Left kidney (tissue), 8 donors: ENCODE measurements at places on chromosomes 13 and 19. TPM values are rescaled to one million over a fixed set of nuclear protein-coding genes. Genes with fewer than 3 reads are reported as not detected.

- DNase-seq = no peak
Measured at GRCh38 chr13:110036060-110036459, 249.7 kb upstream of the IRS2 start.

DNA sequence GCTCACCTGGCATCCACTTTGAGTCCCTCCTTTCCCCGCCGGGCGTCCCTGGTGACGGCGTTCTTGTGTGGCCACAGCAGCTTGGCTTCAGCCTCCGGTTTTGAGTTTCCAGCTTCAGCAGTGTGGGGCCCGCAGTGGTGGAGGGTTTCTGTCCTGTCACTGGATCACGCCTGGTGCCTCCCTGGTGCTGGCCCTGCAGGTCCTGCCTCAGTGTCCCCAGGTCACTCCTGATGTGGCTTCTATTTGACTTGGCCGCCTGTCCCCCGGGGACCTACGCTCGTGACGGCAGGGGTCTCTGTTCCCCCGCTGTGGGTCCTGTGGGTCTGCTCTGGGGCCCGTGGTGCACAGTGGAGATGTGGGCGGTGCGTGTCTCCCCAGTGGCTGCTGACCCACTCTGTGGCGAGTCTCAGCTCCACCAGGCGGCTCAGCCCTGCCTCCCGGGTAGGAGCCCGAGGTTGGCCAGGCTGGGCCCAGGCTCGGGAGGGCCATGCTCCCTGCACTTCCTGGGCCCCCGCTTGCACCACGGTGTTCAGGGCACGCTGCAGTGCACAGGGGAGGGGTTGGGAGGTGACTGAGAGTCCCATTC, 1.9 kb downstream of the ATP4B start:
- no peak for DNase-seq

The RYR1 gene
- 9.6 TPM for polyA plus RNA-seq

GRCh38 chr13:25920931-25921330, 130.9 kb downstream of the SHISA2 start:
- DNase-seq = no peak

The RELB gene
- 4.5 TPM for polyA plus RNA-seq

- no peak for DNase-seq
Measured at GRCh38 chr13:103004661-103005345, 61.4 kb downstream of the SLC10A2 start.

GRCh38 chr13:28045861-28046260, 54.5 kb downstream of the FLT3 start:
- no peak for DNase-seq

- no peak for DNase-seq
Measured at GRCh38 chr19:10612499-10613119, 12.7 kb upstream of the SLC44A2 start.

DNA sequence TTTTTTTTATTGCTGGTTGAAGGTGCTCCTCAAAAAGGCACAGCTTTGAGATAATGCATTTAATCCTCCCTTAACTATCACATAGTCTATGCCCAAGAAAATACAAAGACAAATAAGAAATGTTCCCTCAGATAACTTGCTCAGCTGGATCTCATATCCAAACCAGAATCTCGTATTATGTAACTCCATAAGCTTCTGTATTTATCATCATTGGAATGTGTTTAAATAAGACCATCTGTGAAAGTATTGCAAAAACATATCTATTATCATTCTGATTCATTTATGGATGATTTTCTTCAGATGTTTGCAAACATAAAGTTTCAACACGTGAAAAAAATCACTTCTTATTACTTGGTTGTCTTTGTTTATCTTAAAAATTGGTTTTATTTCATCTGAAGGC, 190.9 kb downstream of the IRS2 start:
- no peak for DNase-seq
